LoVo (cell line): ENCODE measurements at places on chromosomes 5 and 9.

- DNase-seq: no peak
These were observed 29.1 kb upstream of the ANKRD55 start for GRCh38 chr5:56262279-56262678.

- no peak for DNase-seq
These were observed 34.0 kb downstream of the PTPN3 start for GRCh38 chr9:109463924-109464625.

DNA sequence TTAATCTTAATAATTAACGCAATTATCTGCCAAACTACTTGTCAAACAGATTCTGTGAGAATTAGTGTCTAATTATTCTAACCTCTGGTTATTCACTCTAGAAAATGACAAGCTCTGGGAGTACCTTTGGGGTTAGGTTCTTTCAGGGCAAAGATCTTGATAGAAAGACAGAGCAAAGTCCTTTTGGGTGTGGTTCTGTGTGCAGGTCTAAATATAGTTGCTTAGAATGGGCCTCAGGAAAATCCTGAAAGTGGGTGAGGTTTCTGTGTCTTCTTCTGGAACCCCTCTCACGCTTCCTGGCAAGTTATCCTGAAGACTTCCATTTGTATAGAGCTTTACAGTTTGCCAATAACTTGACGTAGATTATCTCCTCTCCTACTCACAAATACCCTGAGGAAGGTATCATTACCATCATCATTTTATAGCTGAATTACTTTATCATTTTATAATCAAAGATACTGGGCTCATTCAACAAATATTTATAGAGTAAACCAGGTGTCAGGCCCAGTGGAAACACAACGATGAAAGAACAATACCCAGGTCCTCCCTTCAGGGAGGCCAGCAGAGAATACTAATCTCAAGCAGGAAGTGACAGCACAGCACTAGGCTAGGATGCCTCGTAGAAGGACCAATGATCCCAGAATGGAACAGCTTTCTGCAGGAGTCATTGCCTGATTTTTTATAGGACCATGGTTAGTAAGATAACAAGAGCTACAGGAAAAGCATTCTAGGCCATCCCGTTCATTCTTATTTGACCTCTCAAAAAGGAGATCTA is 27.6 kb upstream of the LHFPL2 start:
- peak; percentile 75 for DNase-seq

DNA sequence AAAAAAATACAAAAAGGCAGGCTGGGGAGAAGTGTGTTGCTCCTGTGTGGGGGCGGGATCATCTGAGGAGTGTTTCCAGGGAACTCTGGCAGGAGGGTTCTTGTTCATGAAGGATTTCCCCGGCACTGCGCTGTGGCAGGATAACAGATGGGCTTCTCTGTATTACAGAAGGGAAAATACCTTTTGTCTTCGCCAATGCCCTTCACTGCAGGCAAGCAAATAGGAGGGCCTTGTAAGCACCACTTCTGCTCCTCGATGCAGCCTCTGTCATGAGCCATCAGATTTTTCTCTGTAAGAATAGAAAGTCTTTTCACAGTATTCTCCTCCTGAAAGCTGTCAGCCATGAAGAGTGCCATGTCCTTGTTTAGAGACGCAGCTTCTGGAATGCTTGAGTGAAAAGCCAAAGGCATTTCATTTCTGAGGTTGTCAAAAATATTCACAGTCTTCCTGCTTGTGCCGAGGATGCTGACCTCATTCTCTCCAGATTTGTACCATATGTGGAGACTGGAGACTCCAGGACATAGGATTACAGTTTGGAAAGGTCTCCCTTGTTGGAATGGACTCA is 294.0 kb downstream of the YTHDC2 start:
- no peak for DNase-seq

DNA sequence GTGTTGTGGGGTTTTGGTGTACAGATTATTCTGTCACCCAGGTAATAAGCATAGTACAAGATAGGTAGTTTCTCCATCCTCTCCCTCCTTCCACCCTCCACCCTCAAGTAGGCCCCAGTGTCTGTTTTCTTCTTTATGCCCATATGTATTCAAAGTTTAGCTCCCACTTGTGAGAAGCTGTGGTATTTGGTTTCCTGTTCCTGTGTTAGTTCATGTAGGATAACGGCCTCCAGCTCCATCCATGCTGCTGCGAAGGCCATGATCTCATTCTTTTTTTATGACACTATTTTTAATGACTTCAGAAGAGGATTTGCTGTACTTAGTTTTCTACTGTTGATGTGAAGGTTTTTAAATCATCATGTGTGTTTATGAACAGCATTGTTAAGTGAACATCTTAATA is 11.9 kb downstream of the CCDC180 start:
- DNase-seq: no peak

GRCh38 chr9:100465274-100465673 is 7.7 kb upstream of the TMEFF1 start:
- DNase-seq: no peak

DNA sequence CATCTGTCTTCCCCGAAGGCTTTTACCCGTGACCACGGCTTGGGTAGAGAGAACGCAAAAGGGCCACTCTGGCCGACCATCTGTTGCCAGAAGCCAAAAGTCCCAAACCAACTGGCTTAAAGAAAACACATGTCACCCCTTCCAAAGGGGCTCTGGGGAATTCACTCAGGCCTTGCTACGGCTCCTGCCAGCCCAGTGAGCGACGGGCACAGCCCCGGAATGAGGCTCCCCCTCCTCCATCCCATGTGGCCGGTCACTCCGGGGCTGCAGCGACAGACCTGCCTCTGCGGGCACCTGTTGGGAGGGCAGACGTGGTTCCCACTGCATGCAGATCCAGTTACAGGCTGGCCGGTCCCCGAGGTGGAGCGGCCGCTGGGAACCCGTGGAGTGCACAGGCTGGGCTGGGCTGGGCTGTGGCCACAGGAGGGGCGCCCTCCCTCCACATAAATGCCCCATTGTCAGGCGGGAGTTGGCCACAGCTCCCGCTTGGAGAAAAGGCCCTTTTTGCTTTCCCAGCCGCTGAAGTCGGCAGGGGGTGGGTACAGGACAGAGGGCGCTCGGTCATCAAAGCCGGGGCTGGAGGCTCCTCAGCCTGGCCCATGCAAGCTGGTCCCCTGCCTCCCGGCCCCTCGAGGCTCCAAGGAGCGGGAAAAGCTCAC is 19.9 kb downstream of the NOTCH1 start:
- DNase-seq: no peak

DNA sequence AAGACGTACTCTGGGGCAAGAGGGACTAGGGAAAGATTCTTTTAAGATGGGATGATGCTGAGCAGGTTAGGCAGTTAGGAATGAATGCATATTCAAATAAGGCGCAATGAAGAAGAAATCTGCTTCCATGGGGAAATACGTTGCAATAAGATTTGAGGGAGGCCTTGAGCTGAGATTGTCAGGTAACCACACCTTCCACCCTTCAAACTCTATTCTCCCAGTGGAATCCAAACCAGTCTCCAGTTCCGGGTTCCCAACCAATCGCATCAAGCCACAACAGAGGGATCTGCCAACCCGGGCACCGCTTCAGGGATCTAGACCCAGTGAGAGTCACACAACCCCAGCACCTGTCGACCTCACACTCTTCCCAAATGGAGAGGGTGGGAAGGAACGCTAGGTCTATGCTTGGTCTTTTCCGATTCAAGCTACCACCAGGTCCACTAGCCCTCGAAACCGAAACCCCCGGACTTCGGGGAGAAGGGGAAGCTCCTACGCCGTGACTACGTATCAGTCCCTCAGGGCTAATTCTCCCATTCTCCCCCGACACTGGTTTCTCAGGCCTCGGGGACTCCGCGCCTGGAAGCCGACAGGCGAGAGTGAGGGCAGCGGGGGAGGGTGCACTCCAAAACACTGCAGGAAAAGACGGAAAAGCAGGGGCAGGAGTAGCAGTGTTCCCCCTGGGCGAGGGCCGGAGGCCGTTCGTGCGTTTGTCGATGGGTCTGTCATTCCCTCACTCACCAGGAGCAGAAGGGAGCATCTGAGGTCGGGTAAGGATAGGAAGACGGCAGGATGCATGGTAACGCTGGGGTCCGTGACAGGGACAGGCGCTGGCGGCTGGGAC is 534 bp downstream of the ERP44 start:
- peak; percentile 85 for DNase-seq

DNA sequence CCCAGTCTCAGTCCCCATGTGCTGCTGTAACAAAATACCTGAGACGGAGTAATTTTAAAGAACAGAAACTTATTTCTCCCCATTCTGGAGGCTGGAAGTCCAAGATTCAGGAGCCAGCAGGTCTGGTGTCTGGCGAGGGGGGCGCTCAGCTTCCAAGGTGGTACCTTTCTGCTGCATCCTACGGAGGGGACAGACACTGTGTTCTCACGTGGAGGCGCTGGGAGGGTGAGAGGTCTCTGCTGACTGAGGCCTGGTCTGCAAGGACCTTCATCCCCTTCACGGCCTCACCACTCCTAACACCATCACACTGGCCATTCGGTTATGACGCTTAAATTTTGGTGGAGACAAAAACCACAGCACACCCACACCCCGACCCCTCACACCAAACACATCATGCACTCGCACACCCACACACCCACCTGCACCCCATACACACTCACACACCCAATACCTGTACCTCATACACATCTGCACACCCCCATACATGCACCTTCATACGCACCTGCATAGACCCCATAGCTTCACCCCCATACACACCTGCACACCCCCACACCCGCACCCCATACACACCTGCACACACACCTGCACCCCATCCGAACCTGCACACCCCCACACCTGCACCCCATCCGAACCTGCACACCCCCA is 9.8 kb upstream of the ZDHHC11 start:
- no peak for DNase-seq
